ENCODE measurements at places on chromosomes 6 and 20. TPM values are rescaled to one million over a fixed set of nuclear protein-coding genes. Genes with fewer than 3 reads are reported as not detected.

SGK2 gene
- 0.38 TPM for total RNA-seq

DNA sequence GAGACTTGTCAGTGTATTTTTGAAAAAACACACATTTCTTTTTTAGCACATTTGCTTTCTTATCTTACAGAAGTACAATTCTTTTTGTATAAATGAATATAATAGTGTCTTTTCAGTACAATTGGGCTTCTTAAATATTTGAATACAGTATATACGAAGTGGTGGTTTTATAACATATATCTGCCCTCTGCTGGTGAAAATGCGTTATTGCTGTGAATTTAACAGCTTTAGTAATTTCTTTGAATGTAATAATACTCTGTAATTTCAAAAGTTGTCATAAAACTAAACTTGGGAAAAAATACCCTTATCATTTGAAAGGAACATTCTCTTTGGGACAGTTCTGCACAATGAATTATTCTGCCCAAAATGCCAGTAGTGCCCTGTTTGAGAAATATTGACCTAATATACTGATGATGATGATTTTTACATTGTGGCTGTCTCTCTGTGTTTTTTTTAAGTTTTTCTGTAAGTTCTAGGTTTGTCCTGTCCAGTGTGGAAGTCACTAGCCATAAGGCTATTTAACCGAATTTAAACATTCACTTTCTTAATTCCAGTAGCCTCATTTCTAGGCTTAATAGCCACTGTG is 19.0 kb downstream of the SMAP1 start:
- DNase-seq, result peak; percentile 53

CDYL gene
- total RNA-seq, result 23.8 TPM

DNA sequence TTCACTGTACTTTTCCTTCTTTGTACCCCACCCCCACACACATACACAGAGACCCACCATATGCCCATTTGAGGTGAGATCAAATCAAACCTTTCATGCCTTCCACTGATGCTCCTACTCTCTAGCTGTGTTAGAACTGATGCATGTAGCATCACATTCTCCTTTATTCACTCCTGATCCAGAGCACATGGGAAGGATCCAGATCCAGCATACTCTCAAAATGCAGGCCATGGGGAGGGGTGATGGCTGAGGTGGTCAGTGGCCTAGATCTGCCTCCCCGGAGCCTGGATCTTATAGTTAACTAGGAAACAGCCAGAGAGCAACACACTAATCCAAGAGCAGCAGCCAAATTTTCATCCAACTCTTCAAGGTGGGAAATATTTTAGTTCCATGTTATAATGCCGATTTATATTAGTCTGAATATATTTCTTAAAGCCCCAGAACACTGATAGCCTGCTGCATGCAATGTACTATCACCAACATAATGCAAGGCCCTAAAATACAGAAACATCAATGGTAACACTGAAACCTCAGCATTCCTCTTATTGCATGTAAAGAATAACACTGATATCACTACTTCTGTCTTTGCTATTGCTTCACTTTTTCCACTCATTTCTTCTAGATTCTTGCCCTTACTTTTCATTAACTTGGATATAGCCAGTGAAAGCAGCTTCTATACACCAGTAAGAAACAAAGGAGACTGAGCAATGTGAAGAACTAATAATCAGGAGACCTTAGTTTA is 126.8 kb upstream of the BEND6 start:
- no peak for DNase-seq

TUBB1 gene
- total RNA-seq, result 0.11 TPM

DNA sequence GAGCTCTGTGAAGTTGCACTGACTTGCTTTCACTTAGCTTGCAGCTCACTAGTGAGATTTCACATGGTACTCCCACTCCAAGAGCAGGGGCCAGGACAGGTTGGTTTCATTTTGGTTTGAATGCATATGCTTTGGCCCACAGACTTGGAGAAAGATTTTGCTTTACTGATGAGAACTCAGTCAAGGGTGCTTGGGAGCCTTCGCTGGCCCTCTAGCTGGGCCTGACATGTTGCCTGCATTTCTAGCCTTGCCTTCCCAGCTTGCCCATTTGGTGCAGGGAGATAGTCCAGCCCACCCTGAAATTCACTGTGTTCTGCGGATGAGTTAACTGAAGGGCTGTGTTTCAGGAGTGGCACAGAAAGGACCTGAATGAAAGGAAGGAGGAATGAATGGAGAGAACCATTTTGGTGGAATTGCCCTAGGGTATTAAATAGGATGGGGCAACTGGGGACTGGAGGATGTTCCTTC is 1.9 kb downstream of the SGK1 start:
- DNase-seq, result no peak

- peak; percentile 45 for DNase-seq
Observed at GRCh38 chr20:36085686-36086267, 68.8 kb upstream of the EPB41L1 start.
